ENCODE measurements at places on chromosomes 1 and 21.

GRCh38 chr1:26900001-26900814, at the start of gene GPATCH3:
Gene GPATCH3, minus strand, starts transcription at chr1:26900467. Its CDS starts 25 bp downstream, at chr1:26900442.
- DNase-seq = peak; percentile 86

DNA sequence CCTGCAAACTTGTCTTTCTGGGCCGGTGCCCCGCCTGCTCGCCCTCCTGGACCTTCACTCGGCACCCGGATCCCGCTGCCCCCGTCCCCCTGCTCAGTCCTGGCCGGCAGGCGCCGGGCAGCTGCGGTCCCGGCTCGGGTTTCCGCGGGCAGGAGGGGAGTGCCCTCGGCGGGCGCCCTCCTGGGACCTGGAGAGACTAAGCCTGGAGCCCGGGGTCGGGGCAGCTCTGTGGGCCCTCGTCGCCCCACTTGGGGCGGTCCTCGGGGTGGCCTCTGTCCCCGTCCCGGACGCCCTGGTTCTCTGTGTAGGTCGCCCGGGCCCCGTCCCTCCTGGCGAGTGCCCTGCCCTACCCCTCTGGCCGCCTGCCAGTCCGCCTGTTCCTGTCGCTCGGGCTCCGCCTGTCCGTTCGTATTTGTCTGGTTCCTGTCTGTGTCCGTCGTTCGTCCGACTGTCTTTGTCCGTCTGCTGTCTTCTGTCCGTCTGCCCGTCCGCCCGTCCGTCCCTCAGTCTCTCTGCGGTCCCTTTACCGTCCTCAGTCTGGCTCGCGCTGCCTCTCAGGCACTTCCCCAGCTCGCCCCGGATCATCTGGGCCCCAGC, 490 bp downstream of the SERINC2 start:
- peak; percentile 44 for DNase-seq

DNA sequence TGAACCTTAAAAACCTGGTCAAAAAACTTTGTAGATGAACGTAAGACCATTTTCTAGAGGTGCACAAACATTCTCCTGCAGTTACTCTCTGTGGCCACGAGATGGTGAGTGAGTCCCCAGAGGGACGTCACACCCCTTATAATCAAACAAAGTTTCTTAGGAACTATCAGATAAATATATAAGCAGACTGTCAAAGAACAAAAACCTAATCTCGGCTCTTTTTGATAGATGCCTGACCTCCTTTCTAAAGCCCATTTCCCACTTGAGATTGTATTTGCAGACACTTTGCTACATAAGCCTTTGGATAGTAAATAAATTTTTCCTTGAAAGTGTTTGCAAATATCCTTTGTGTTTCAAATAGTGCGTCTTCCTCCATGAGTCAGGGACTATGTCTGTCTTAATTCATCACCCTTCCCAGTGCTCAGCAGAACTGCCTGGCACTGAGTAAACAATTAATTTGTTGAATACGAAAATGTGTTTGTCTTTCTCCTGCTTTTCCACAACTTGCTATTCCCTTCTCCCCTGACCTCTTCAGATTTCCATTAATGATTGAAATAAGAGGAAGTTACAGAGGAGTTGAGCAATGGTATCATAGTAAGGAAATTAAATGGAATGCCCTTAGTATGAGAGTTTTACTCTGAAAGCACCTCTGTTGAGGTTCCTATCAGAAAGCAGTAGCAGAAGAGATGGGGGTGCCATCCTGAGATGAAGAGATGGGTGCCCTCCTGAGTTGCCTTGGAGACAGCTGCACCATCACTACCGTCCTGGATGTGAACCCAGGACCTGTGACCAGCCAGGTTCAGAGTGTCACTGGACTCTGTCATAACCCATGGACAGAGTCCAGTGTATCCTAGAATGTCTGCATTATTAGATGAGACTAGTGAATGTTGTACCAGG, 57.8 kb upstream of the RAVER2 start:
- no peak for DNase-seq

DNA sequence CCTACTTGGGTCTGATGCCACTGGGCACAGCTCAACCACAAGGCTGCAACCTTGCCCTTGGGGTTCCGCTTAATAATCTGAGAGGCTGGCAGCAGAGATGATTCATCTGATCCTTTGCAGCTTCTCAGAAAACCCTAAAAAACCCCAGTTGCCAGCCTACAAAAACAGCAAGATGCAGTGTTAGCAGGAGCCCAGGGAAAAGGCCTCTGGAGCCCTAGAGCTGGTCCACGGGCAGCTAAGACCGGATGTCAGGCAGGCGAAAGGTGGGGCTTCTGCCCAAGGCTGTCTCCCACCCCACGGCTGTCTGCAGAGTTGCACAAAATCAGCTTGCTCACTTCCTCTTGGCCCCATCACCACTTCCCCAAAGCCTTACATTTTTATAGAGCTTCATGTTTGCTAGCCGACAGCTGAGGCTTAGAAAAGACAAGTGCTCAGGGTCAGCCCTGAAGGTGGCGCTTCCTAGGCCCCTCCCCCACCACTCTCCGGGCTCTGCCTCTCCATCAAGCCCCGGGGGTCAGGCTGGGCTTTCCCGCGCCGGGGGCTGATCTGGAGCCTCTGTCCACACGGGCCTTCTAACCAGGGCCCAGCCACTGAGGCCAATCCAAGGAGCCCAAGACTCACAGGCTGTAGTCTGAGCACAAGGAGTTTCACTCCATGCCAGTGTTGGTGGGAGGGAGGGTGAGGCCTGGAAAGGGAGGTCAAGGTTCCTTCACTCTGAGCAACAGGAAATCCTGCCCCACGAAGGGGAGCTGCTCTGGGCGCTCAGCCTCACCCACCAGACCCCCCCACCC, 4.2 kb upstream of the ADORA3 start:
- peak; percentile 73 for DNase-seq

GRCh38 chr1:79646880-79647279, 640.4 kb upstream of the ADGRL4 start:
- DNase-seq = no peak

- no peak for DNase-seq
Observed at GRCh38 chr1:161421456-161421855, 53.8 kb upstream of the CFAP126 start.

DNA sequence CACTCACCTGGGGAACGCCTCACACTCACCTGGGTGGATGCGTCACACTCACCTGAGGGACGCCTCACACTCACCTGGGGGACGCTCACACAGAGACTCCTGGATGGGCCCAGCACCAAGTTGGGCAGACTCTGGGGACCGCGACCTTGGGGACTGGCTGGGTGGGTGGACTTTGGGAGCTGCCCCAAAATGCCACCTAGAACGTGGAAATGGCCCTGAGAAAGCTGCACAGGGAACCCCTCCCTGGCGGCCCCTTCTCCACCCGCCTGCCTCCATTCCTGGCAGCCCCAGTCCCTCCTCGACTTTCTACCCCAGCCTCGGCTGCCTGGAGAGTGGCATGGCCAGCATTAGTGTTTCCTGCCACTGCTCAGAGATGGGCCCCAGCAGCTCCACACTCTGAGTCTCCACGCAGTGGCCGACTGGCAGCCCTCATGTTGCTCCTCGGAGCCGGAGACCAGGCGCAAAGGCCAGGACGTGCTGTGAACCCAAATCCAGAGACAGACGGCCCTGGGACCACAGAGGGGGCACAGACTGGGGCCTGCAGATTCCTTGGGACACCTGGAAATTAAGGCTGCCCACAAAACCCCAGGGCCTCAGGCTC, 46.5 kb upstream of the ACTRT2 start:
- no peak for DNase-seq

GRCh38 chr1:77557053-77557452, 125.4 kb downstream of the ZZZ3 start:
- DNase-seq = no peak

- peak; percentile 27 for DNase-seq
Observed at GRCh38 chr1:2787163-2787911, 14.2 kb downstream of the TTC34 start.

GRCh38 chr1:46173361-46173856, 1.5 kb upstream of the TSPAN1 start:
- no peak for DNase-seq

- DNase-seq = no peak
Observed at GRCh38 chr1:64616039-64616438, 128.8 kb upstream of the RAVER2 start.

DNA sequence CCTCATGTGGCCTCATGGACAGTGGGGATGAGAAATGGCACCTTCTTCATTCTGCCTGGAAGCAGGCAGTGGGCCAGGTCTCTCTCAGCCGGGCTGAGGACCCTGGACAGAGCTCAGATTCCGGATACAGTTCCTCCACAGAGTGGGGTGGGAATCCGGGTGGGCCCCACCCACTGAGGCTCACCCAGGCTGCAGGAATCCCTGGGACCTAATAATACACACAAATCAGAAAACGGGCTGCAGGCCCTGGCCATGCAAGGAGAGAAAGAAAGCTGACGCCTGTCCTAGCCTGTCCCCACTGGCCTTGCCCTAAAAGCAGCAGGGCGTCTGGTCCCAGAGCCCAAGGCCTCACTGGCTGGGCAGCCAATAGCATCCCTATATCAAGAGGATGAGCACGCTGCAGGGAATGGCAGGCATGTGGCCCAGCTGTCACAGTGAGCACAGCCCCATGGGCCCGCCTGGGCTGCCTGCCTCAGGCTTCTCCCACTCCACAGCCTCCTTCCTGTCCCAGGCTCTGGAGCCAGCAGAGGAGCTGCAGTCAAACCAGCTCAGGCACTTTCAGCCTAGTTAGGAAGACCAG, 25.3 kb downstream of the ACTA1 start:
- no peak for DNase-seq

GRCh38 chr1:240967070-240967724, 355.2 kb upstream of the GREM2 start:
- no peak for DNase-seq

DNA sequence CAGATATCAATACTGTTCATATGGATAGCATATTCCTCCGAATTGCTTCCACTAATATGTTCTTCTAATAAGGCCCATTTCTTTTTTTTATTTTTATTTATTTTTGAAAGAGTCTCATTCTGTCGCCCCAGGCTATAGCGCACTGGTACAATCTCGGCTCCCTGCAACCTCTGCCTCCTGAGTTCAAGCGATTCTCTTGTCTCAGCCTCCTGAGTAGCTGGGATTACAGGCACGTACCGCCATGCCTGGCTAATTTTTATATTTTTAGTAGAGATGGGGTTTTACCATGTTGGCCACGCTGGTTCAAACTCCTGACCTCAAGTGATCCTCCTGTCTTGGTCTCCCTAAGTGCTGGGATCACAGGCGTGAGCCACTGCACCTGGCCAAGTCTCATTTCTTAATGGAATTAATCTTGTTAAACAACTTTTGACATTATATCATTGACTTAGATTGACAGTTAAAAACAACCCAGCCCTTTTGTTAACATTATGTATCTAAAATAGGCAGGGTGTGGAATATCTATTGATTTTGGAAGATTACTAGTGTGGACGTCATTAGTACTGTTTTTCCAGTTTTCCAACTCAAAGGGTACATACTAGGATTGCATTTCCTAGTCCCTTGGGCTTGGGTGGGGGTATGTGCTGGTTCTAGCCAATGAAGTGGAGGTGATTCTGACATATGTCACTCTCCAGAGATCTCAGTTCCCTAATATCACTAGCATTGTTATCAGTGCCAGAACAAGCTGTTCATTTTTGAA, 281.4 kb downstream of the GRIK1 start:
- DNase-seq = no peak

DNA sequence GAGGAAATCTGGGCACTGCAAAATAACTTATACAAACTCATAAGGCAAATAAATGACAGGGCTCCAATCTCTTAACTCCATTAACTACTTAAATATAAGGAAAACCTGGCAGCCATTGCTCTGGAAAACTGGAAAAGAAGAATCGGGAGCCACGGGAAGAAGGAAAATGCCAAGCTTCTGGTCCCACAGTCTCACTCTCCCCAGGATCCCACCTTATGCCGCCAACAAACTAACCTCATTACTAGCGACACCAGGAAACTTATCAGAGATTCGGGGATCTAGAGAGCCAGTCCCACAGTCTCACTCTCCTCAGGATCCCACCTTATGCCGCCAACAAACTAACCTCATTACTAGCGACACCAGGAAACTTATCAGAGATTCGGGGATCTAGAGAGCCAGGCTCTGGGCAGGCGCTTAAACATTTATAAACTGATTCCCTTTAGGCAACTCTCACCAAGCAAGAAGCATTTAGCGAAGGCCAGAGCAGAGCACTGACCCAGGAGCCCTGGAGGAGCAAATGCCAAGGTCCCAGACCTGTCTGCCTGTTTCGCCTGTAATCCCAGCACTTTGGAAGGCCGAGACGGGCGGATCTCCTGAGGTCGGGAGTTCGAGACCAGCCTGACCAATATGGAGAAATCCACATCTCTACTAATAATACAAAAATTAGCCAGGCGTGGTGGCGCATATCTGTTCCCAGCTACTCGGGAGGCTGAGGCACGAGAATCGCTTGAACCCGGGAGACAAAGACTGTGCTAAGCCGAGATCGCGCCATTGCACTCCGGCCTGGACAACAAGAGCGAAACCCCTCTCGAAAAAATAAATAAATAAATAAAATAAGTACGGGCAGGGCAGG, 720 bp downstream of the PSMB2 start:
- no peak for DNase-seq

DNA sequence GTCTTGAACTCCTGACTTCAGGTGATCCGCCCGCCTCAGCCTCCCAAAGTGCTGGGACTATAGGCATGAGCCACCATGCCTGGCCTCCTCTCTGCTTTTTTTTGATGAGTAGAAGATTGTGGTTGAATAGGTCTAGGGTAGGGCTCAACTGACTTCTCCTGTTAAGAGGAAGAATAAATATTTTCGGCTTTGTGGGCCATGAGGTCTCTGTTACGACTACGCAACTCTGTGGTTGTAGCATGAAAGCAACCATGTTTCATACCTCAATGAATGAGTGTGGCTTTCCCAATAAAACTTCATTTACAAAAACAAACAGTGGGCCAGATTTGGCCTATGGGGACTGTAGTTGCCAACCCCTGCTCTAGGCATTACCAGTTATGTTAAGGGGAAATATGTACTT, 67.8 kb downstream of the NID1 start:
- no peak for DNase-seq

DNA sequence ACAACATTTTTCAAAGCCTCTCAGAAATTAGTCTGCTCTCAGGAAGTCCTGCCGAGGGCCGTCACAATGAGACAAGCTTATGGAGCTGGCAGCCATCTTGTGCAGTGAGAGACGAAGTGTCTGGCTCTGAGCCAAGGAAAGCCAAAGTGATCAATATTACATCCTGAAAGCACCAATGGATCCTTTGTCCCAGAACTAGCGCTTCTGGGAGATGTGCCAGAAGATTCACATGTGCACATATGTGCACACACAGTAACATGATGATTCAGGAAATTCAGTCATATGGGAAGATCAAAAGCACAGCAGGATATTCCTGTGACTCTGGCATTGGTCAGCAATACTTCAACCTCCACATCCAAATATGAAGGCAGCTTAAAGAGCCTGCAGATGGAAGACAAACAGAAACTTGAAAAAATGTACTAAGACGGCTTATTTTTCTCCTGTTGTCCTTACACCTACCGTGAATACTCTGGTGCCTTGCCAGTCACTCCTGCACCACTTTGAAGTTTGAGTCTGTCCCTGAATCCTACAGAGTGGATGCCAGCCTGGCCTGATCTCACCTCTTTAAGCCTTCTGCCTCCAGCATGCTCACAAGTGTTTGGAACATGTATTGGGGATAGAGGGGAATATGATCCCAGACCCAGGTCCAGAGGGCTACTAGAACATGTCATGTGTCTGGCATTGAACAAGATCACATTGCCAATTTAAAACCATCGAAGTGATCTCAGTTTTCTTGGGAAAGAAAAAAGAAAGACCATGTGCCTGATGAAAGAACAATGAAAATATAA, 44.5 kb upstream of the PRRX1 start:
- no peak for DNase-seq

- DNase-seq = no peak
Observed at GRCh38 chr1:246624091-246624490, 57.8 kb downstream of the CNST start.

Data from activated CD4-positive, CD25-positive, alpha-beta regulatory T cell treated with anti-CD3 and anti-CD28 coated beads, Interleukin-2, amount 50 U/mL, for 72 hours (primary cell).